ENCODE measurements at places on chromosomes 6 and 20. TPM values are rescaled to one million over a fixed set of nuclear protein-coding genes. Genes with fewer than 3 reads are reported as not detected.
A peak's percentile ranks its signal among the peaks of the same experiment; 100 is the strongest.

DNA sequence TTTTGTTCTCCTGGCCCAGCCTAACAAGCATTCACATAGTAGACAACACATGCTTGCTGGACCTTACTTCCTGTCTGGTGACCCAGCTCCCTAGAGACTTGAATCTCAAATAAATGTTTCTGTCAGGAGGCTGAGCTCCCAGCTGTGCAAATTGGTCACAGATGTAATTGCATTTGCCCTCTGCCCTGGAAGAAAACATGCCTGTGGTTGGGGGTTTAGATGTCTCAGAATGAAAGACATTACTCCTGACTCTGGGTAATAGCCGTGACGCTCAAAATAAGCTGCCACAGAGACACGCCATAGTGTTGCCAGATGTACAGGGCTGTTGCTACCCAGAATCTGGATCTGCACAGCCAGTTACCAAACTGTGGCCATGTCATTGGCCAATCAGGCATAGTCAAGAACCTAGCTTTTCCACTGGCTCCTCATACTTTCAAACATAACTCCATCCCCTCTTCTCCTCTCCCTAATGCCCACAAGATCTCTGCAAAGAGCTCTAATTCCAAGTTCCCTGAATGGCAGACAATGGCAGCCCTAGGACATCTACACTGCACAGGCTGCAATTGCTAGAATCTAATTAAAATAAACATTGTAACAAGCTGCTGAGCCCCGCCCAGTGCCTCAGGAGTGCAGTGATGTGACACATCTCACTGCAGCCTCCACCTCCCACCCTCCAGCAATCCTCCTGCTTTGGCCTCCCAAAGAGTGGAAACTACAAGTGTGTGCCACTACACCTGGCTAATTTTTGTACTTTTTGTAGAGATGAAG lies 32.8 kb upstream of the GMPR start:
- no peak overlapping the region for H3K4me3 ChIP-seq
- H3K27me3 ChIP-seq: no peaks in the 10 kb centered on the region
- H3K27ac ChIP-seq: no peak overlapping the region
- no peak for DNase-seq

DNA sequence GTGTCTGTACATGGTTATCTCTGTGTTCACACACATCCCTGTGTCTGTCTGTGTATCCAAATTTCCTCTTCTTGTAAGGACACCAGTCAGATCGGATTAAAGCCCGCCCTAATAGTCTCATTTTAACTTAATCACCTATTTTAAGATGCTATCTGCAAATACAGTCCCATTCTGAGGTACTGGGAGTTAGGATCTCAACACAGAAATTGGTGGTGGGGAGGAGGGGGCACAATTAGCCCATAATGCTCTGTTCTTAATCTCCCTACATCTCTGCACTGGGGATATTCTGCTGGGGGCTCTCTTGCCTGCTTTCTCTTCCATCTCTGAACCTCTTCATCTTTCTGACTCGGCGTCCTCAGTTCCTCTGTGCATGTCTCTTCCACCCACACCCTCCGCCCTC lies 320.7 kb downstream of the CDC5L start:
- H3K36me3 ChIP-seq: no peaks in the 10 kb centered on the region
- no peaks in the 10 kb centered on the region for H3K27me3 ChIP-seq
- no peak overlapping the region for H3K27ac ChIP-seq
- DNase-seq: no peak

DNA sequence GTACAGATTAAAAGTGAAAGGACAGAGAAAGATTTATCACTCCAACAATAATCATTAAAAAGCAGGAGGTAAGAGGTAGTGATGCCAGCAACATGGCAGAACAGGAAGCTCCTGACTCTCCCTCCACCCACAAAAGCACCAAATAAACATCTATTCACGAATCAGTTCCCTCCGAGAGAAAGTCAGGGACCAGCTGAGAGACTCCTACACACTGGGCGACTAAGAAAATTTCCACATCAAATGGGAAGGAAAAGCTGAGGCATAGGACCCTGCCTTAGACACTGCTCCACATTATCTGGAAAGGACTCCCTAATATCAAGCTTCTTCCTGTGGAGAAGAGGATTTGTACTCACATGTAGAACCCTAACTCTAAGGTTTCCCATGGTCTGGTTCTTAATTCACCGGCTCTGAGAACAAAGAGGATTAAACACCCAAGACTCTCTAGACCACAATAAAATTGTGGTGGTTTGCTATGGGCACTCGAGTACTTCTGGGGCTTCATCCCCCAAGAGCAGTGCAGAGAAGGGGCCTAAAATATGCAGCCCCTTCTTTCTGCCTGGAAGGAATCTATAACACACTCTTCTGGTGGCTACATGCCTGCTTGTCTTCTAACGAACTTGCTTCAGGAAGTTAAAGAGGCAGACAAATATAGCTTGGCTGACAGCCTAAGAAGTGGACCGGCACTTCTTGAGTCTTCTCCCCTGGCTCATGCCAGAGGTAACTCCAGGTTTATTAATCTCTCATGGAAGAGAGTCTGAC lies 29.4 kb upstream of the ASF1A start:
- H3K27me3 ChIP-seq: no peaks in the 10 kb centered on the region
- peaks cover 10% of the 10 kb centered on the region for H3K4me1 ChIP-seq
- H3K27ac ChIP-seq: no peak overlapping the region
- DNase-seq: no peak
- no peaks in the 10 kb centered on the region for H3K36me3 ChIP-seq
- no peak overlapping the region for H3K4me3 ChIP-seq

- H3K27me3 ChIP-seq: no peaks in the 10 kb centered on the region
- no peaks in the 10 kb centered on the region for H3K36me3 ChIP-seq
- no peaks in the 10 kb centered on the region for H3K4me1 ChIP-seq
- H3K4me3 ChIP-seq: no peak overlapping the region
- no peak for DNase-seq
Measured at GRCh38 chr20:53867741-53868351, 202.5 kb downstream of the BCAS1 start.

DNA sequence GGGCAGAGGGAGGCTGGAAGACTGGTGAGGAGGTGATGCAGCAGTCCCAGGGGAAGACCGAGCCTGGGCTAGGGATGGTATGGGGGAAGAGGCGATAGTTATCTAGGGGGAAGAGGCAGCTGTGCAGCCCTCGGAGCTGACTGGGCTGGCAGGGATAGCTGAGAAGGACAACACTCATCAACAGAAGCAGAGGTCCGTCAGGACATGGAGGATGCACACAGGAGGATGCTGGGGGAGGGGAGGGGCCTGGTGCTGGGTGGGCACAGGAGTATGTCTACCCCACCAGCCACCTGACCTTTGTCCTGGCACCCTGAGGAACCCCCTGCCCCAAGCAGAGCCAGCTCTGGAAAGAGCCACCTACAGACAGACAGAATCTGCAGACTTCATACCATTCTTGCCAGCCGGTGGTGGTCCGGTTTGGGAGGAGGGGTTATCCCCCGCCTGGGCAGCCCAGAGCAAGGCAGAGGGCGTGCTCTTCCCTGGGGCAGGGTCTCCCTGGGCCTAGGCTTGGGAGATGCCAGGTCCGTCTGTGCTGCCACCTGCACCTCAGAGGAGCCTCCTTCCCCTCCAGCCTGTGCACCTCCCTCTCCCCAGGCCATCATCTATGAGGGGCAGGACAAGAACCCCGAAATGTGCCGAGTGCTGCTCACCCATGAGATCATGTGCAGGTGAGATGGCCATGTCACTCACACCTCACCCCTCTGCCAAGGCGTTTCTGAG lies 14.9 kb downstream of the EBF4 start:
- no peak for DNase-seq
- no peak overlapping the region for H3K27ac ChIP-seq
- no peaks in the 10 kb centered on the region for H3K36me3 ChIP-seq
- H3K4me1 ChIP-seq: no peaks in the 10 kb centered on the region

GRCh38 chr20:62850333-62850974 lies 11.2 kb downstream of the TCFL5 start:
- H3K36me3 ChIP-seq: no peaks in the 10 kb centered on the region
- DNase-seq: no peak
- no peaks in the 10 kb centered on the region for H3K27me3 ChIP-seq

GRCh38 chr6:87151781-87152525 lies 3.4 kb upstream of the ZNF292 start:
- no peaks in the 10 kb centered on the region for H3K4me1 ChIP-seq
- H3K27ac ChIP-seq: peak overlapping the region; percentile 92
- DNase-seq: peak; percentile 85
- H3K4me3 ChIP-seq: peak overlapping the region; percentile 62
- H3K27me3 ChIP-seq: no peaks in the 10 kb centered on the region
- no peaks in the 10 kb centered on the region for H3K36me3 ChIP-seq

DNA sequence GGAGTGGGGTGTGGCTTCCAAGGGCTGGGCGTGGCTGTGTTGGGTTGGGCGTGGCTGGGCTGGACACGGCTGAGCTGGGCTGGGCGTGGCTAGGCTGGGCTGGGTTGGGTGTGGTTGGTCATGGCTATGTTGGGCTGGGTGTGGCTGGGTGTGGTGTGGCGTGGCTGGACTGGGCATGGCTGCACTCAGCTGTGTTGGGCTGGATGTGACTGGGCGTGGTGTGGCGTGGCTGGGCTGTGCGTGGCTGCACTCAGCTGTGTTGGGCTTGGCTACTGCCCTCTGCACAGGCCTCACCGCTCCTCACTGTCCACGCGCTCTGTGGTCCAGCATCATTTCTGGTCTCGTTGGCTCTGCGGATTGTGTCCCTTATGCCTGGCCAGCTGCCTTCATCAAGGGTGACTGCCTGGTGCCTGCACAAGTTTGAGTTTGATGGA lies 43.5 kb upstream of the SLCO4A1 start:
- H3K27me3 ChIP-seq: peaks cover 30% of the 10 kb centered on the region
- no peak for DNase-seq
- no peaks in the 10 kb centered on the region for H3K36me3 ChIP-seq
- H3K4me3 ChIP-seq: no peak overlapping the region
- no peak overlapping the region for H3K27ac ChIP-seq

DNA sequence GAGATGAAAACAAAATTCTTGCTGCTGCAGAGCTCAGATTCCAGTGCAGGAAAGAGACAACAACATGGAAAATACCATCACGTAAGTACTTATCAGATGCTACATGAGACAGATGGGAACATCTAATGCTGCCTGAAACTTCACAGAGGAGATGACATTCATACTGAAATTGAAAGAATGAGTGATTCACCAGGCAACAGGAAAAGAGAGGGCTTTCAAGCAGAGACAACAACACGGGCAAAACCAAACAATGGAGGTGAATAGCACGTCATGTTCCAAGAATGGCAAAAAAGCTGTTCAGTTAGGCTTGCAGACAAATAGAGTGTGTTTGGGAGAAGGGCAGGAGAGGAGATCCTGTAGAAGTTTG lies 39.3 kb downstream of the GTF2H5 start:
- no peak for DNase-seq
- no peaks in the 10 kb centered on the region for H3K4me1 ChIP-seq

DNA sequence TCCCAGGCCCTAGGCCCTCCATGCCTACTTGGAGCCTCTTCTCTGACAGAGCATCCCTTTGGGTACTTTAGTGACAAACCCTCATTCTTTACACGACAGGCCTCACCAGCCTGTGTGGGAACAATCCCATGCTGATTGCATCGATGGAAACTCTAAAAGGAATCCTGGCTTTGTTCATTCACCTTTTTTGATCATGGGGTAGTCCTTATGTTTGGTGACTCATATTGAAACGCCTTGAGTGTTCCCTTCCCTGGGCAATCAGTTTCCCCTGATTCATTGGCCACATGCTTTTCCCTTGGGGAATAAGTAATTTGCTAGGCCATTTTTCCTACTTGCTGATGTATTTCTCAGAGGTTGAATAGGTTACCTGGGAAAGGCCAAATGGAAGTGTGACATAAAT lies 14.7 kb upstream of the TNFAIP3 start:
- H3K4me3 ChIP-seq: no peak overlapping the region
- H3K27ac ChIP-seq: peak overlapping the region; percentile 73

DNA sequence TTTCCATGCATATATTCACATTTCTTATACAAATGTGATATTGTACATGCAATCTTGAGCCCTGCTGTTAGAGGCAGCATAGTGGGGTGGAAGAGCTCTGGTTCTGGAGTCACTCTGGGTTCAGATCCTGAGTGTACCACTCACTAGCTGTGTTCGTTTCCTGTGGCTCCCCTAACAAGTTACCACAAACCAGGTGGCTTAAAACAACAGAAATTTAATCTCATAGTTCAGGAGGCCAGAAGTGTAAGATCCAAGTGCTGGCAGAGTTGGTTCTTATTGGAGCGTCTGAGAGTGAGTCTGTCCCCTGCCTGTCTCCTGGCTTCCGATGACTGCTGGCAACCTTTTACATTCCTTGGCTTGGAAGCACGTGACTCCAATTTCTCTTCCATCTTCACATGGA lies 115.6 kb downstream of the MAP3K7 start:
- H3K4me3 ChIP-seq: no peak overlapping the region
- H3K27me3 ChIP-seq: no peaks in the 10 kb centered on the region
- H3K4me1 ChIP-seq: no peaks in the 10 kb centered on the region
- no peaks in the 10 kb centered on the region for H3K36me3 ChIP-seq
- H3K27ac ChIP-seq: no peak overlapping the region

DNA sequence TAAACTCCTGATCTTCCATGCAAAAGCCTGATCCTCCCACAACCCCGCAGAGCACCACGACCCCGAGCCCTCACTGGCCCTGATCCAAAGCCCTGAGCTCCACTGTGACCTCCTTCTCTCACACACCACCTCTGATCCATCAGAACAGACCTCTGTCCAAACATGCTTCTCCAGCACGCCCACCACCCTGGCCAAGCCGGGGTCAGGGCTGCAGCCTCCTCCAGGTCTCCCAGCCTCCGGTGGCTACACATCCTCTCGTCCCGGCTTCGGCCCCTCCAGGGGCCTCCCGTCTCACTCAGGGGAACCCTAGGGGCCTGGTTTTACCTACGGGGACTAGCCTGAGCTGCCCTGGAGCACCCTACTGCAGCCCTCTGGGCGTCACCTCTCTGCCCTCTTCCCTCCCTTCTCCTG lies 49.1 kb downstream of the FOXF2 start:
- DNase-seq: no peak
- no peak overlapping the region for H3K27ac ChIP-seq
- H3K4me3 ChIP-seq: no peak overlapping the region
- H3K4me1 ChIP-seq: peaks cover 7% of the 10 kb centered on the region
- no peaks in the 10 kb centered on the region for H3K36me3 ChIP-seq

- DNase-seq: no peak
- H3K4me3 ChIP-seq: no peak overlapping the region
- no peaks in the 10 kb centered on the region for H3K27me3 ChIP-seq
- no peak overlapping the region for H3K27ac ChIP-seq
- H3K36me3 ChIP-seq: no peaks in the 10 kb centered on the region
- no peaks in the 10 kb centered on the region for H3K4me1 ChIP-seq
Measured at GRCh38 chr6:40438246-40438887, 148.8 kb downstream of the LRFN2 start.

DNA sequence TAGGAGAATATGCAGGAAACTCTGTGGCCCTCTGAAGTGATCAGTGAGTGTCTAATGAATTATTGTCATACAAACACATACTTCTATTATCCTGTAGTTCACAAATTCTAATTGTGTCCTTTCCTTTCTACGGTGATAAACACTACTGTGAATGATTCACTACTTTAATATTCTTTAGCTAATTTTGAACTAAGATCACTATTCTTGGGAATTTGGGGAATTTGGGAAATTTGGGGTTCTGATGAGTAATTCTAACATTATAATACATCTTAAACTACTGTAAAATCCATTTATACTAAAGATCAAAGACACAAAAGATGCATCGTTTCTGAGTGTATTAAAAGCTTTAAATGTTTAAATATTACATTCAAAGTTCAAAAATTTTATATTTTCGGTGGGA lies 1287.2 kb upstream of the CITED2 start:
- no peak overlapping the region for H3K4me3 ChIP-seq
- no peak overlapping the region for H3K27ac ChIP-seq
- no peaks in the 10 kb centered on the region for H3K4me1 ChIP-seq
- DNase-seq: no peak
- no peaks in the 10 kb centered on the region for H3K27me3 ChIP-seq

Gene PDE10A
- 7.5 TPM for total RNA-seq

Gene IER3
- 65.3 TPM for total RNA-seq

Gene BPIFB1
- not detected for total RNA-seq

Gene SAMD5
- 0.82 TPM for total RNA-seq

Gene UBD
- 0.71 TPM for total RNA-seq

Gene PCSK2
- 4.7 TPM for total RNA-seq

Gene ORC3
- 27.6 TPM for total RNA-seq

Gene DDO
- 3.6 TPM for total RNA-seq
